ENCODE measurements at places on chromosomes 6 and 20. TPM values are rescaled to one million over a fixed set of nuclear protein-coding genes. Genes with fewer than 3 reads are reported as not detected.

DNA sequence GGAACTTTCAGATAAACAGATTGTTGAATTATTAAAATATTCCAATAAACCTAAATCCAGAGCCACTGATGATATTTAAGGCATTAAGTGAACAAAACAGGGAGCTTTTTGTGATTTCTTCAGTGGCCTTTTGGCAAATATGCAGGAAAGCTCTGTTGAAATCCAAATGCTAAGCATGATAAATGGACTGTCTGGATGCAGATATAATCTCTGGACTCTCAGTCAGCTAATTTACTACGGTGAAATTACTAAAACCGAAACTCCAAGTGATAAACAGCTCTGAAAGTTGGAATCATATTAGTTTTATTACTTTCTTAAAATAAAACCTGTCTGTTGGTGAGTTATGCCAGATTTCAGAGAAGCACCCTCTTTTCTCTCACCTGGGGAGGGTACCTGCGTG, 120.3 kb downstream of the IMPG1 start:
- DNase-seq: no peak

- DNase-seq: peak; percentile 49
These were observed 34.7 kb downstream of the GHRH start for GRCh38 chr20:37226889-37227288.

DNA sequence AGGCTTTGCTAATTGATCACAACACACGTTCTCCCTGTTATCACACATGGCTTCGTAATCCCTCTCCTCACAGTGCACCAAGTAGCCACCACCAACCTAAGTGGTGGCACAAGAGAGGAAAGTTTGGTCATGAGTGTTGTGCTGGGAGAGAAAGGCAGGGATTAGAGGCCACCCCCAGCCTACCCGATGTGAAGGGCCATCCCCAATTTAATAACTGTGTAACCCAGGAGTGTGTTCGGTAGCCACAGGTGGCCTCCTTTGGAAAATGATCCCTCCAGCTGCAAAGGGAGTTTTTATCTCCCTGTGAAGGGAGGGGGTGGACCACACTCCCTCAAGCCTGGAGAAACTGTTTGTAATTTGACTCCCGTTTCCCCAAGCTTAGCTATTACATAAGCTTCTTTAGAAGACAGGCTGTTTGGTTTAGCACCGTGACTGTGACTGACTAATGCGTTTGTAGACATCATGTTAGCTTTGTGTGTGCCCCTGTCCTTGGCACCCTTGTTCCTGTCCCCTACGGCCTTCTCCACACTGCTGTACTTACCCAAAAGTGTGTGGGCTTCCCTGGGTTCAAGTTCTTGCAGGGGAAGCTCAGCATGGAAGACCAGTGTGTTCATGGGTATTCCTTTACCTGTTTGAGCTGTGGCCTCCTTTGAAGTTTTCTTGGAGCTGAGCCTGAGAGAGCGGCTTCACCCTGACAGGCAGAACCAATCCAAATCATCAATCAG, 20.6 kb downstream of the PPP1R16B start:
- DNase-seq: no peak

GRCh38 chr6:33018904-33019303, 9.5 kb upstream of the HLA-DOA start:
- DNase-seq: peak; percentile 71

DNA sequence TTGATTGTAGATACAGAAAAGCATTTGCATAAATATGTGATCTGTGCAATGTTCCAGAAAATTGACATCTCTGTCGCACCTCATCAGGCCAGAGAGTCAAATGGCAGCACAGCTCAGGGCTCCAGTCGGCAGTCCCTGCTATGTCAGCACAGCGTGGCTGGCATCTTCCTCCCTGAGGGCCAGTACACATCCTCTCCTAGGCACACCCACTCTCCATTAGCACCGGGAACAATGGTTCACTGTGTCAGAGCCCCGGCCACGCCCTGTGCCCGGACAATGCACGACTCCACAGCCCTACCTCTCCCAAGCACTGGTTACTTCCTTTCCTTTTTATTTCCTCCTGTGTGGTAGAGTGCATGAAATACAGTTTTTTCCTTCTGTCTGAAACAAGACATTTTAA, 114.9 kb downstream of the FOXC1 start:
- peak; percentile 80 for DNase-seq

DNA sequence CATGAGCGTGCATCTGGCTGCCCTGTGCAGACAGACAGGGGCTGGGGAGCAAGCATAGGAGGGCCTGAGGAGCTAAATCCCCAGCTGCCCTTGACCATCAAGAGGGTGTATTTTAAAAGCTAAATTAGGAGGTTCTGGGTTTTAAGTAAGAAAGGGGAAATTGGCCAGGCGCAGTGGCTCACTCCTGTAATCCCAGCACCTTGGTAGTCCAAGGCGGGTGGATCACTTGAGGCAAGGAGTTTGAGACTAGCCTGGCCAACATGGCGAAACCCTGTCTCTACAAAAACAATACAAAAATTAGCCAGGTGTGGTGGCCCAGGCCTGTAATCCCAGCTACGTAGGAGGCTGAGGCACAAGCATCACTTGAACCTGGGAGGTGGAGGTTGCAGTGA, 27.8 kb downstream of the SERPINB6 start:
- DNase-seq: no peak

DNA sequence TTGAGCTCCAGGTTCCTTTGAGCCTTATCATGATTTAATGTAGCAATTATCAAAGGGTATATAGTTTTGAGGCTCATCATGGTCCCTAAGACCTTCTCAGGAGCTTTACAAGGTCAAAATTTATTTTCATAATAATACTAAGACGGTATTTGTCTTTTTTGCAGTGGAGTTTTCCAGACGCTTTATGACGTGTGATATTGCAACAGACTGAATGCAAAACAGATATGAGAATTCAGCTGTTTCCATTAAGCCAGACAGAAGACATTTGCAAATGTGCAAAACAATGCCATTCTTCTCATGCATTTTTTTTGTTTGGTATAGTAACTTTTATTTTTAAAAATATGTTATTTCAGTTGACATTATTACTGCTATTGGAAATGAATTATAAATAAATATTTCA, 24.7 kb upstream of the CNKSR3 start:
- no peak for DNase-seq

GRCh38 chr6:160204710-160205109, 53.9 kb downstream of the SLC22A2 start:
- DNase-seq: no peak

DNA sequence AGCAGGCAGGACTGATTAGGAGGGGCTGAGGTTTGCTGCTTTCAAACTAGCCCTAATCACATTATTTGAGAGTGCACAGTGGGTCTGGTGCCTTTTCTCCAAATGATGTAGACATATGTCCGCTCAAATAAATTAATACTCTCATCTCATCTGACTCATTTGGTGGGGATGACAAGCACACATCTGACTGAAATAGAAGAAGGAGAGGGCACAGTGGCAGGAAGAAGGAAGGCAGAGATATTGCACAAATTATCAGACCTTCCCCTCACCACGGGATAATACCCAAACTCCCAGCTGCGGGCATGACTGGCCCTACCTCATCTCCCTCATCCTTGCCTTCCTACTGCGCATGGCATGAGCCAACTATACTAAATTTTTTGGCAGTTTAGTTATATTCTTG, 33.9 kb upstream of the TNFRSF21 start:
- DNase-seq: no peak

DNA sequence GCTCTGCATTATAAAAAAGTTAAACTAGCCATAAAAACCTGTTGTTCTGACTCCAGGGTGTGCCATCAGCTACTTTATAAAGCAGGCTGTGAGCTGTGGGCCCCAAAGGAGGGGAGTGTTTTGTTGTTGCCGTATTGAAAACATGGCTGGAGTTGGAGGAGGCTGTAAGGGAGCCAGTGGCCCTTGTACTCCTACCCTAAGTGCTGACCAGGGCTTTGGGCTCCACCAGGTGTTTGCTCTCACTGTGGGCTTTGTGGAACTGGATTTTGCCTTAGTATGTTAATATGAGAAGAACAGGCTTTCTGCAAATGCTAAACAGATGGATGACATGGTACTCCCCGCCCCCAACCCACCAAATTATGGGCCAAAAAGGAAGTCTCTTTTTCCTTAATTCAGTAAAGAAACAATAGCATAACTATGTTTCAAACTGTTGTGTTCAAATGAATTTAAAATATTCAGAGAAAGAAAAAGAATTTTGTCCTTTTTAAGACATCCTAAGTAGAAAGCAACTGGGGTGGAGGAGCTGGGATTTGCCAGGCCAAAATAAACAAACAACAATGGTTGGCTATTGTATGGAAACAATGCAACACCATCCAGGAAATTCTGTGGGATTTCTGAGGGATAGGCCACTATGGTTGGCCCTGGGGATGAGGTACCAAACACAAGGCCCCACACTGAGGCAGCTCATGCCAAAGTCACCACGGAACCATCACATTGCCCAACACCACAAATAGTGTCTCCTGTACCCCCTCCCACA, 63.3 kb downstream of the PLCG1 start:
- DNase-seq: no peak

DNA sequence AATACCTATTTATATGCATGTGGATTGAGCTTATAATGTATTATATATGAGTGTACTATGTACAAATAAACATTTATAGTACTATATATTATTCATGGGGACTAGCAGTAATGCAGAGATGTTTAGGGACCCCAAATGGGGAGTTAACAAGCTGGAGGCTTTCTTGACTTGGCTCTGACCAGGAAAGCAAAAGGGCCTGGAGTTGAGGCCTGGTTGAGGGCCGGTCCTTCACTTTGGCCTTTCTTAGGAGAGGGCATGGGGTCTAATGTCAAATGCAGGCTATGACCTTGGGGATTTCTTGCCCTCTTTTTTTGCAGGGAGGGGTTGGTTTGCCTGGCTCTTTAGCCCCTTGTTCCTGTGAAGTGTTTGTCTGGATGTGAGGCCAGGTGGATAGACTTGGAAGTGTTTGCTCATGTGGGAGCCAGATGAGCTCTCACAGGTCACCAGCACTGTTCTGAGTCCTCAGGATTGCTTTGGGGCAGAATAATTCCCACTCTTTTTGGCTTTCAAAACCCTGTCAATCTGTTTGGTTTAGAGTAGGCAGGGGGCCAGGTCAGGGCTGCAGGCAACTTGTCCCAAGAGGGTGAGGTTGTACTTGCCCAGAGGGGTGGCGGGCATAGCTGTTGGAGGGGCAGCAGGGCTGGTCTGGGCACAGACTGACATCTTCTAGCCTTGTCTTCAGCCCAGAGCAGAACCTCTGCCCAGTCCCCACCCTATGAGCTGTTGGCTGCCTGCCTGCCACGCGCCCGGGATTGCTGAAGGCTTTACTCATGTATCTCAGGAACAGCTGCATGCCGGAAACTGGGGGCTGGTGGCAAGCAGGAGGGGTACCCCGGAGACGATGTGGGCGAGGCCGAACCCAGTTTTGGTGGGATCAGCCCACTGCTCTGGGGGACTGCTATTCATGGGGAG, 14.6 kb downstream of the TJAP1 start:
- peak; percentile 87 for DNase-seq

GRCh38 chr20:42191140-42191860, 573.1 kb upstream of the CHD6 start:
- no peak for DNase-seq

- DNase-seq: no peak
These were observed 48.7 kb upstream of the CLVS2 start for GRCh38 chr6:122947355-122947754.

DNA sequence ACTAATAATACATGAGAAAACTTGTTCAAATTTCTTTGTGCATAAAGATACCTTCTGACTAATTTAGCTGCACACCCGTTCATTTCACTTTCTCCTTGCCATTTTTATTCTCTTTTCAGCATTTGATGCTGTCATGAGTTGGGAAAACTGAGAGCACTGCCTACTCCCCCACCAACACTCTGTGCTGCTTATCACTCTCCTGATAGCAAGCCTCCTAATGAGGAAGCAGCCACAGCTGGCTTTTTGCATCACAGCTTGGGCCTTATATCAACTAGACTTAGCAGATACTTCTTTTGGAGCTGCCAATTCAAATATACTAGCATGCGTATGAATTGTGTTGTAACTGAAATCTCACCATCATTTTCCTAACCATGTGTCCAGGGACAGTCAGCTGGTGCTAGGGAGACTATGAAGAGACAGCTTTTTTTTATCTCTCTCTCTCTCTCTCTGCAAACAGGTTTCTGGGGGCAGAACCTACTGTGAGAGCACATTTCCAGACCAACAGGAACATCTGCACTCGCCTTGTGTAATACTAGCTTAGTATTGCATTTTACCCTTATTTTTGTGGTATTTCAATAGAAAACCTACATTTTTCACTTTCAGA, 699.0 kb downstream of the KHDRBS2 start:
- peak; percentile 24 for DNase-seq

DNA sequence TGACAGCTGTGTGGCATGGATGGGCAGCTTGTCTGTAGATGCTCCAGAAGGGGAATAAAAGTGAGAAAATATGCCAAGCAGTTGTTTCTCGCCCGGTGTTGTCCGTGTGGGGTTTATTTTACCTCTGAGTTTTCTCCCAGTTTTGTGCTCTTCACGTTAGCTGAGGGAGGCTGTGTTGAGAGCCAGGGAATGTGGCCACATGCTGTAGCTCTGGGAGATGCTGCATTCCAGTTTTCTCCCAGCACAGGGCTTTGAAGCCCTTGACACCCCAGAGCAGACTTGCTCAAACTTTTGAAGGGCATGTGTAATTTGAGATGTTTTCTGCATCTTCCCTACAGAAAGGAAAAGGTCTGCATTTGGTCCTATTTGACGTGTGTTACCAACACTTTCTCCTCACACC, 67.7 kb downstream of the RREB1 start:
- DNase-seq: no peak

DNA sequence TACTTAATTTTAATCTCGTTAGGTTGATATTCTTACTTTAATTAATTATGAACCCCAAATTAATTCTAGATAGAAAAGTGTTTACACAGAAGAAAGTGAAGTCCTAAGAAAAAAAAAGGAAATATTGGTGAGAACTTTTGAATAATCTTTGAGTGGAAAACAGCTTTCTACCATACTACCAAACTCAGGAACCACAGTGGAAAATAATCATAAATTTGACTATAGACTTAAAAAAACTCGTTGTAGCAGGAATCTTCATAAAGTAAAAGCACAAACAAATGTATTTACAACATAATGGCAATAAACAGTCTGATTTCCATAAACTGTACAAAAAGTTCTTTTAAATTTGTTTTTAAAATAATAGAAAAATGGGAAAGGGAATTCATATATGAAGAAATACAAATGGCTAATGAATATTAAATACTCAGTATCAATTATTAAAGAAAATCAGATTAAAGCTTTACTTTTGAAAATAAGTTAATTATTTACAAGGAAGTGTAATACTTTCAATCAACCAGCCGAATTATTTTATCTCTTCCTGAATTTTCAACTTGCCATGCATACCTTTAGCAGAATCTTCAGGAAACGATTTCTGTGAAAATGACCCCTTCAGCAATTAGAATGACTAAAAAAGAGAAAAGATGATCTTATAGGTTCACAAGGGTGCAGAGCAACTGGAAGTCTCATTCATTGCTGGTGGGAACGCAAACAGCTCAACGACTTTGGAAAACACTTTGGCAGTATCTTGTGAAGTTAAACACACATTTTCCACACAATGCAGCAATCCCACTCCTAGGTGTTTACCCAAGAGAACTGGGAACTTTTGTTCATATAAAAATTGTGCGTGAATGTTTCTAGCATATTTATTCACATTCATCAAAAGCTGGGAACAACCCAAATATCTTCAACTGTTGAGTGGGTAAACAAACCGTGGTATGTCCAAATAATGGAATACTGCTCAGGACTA, 38.5 kb upstream of the BMP6 start:
- DNase-seq: no peak

PPP1R3G gene
- total RNA-seq: 10.7 TPM

MCCD1 gene
- not detected for total RNA-seq

HTR1E gene
- total RNA-seq: not detected

DYNLT2 gene
- 0.59 TPM for total RNA-seq

RIMS4 gene
- 0.58 TPM for total RNA-seq

TRAPPC3L gene
- 0.24 TPM for total RNA-seq

CLPSL1 gene
- total RNA-seq: not detected
